Lower lobe of right lung (tissue), 2 donors: ENCODE measurements at places on chromosomes 4 and X. TPM values are rescaled to one million over a fixed set of nuclear protein-coding genes. Genes with fewer than 3 reads are reported as not detected.

UGT2B15 gene
- total RNA-seq = not detected

C1GALT1C1 gene
- 21.8 TPM for total RNA-seq

FGFBP2 gene
- 5.1 TPM for total RNA-seq

AADAT gene
- total RNA-seq = 4.9 TPM

DNA sequence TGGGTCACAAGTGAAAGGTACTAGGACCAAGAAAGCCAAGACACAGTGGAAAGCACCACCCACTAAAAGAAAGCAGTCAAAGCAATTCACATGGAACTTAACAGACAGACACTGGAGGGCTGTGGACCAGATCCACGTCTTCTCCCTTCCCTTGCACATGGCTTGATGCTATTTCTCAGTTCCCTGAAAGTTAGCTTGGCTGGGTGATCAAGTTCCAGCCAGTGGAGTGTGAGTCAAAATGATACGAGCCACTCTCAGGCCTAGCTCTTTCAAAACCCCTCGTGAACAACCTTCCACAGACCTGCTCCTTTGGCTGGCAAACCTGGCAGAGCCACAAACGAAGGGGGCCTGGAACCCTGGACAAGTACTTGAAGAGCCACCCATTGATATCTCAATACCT lies 52.0 kb downstream of the RELL1 start:
- no peak overlapping the region for H3K27ac ChIP-seq
- peaks cover under 1% of the 10 kb centered on the region for H3K4me1 ChIP-seq
- no peak overlapping the region for H3K4me3 ChIP-seq
- DNase-seq = no peak
- H3K27me3 ChIP-seq = no peaks in the 10 kb centered on the region

DNA sequence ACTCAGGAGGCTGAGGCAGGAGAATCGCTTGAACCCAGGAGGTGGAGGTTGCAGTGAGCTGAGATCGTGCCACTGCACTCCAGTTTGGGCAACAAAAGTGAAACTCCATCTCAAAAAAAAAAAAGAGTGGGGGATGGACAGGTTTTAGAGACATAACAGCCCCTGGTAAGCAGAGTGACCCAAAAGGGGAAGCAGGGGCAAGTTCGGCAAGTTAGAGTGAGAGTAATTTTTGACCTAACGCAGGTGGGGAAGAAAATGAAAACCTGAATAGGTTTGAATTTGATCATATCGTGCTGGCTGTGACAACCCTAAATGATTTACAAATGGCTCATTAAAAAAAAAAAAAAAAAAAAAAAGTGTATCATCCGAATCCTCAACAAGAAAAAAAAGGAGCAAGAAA lies 25.7 kb upstream of the TMEM131L start:
- no peak for DNase-seq
- H3K4me1 ChIP-seq = peaks cover 4% of the 10 kb centered on the region
- no peaks in the 10 kb centered on the region for H3K36me3 ChIP-seq
- no peak overlapping the region for H3K4me3 ChIP-seq

DNA sequence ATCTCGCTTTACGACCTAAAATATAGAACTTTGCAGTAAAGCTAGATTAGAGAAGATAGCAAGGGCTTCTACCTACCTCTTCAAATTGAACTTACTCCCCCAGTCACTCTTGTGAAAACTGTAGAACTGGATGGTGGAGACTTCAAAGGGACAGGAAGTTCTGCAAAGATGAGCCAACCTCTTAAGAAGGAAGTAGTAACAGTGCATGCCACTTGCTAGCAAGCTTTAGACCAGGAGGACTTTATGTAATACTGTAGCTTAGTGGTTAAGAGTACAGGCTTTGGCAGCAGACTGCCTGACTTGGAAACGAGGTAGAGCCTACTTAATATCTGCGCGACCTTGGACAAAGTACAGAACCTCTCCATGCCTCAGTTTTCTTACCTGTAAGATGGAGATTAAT lies 27.5 kb upstream of the VBP1 start:
- DNase-seq = no peak
- no peaks in the 10 kb centered on the region for H3K27me3 ChIP-seq
- no peak overlapping the region for H3K27ac ChIP-seq
- H3K36me3 ChIP-seq = no peaks in the 10 kb centered on the region
